ENCODE measurements at places on chromosomes 4 and X. TPM values are rescaled to one million over a fixed set of nuclear protein-coding genes. Genes with fewer than 3 reads are reported as not detected.

GRCh38 chr4:26030260-26030667 lies 116.2 kb downstream of the SMIM20 start:
- peaks cover 28% of the 10 kb centered on the region for H3K4me1 ChIP-seq
- no peak overlapping the region for H3K4me3 ChIP-seq
- DNase-seq = no peak
- H3K36me3 ChIP-seq = no peaks in the 10 kb centered on the region
- no peaks in the 10 kb centered on the region for H3K27me3 ChIP-seq

DNA sequence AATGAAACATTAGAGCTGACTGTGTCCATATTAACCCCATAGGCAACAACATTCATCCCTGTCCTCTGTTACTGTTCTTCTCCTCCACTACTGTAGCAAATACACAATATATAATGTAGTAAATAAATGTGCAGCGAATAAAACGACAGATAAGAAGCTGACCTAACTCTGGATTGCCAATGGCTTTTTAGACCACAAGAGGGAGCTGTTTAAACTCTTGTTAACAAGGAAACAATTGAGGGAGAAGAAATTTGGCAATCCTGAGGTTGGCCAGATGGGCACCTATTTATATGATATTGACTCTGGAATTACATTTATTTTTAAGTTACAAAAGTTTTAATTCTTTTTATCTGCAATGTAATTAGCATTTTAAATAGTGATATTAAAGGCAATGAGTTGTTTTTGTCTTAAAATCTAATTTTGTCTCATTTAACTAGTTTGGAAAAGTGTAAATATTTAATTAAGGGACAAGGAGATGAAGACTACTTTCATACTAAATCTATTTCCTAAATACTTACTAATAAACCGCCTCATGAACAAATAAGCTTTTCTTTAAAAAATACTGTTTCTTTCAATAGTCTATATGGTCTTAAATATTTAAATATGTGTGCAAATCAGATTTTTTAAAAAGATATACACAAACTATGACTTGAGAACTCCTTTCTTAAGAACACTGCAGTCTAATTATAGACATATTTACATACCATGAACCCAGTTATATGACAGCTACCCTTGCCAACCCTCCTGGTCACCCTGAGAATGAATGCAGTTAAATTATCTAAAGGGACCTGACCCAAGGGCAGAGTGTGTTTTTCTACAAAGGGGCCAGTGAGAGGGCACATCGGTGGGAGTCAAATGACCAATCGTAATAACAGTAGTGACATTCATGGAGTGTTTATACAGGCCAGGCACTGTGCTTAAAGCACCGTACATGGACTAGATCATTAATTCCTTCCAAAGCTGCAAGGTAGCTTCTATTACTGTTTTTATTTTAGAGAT lies 52.9 kb upstream of the HPF1 start:
- no peaks in the 10 kb centered on the region for H3K4me1 ChIP-seq
- no peaks in the 10 kb centered on the region for H3K36me3 ChIP-seq
- no peak for DNase-seq
- H3K27me3 ChIP-seq = peaks cover 2% of the 10 kb centered on the region
- no peak overlapping the region for H3K27ac ChIP-seq
- no peak overlapping the region for H3K4me3 ChIP-seq

GRCh38 chr4:58767598-58767997 lies 1657.4 kb upstream of the IGFBP7 start:
- H3K4me1 ChIP-seq = no peaks in the 10 kb centered on the region
- no peaks in the 10 kb centered on the region for H3K36me3 ChIP-seq
- no peaks in the 10 kb centered on the region for H3K27me3 ChIP-seq
- no peak overlapping the region for H3K4me3 ChIP-seq
- H3K27ac ChIP-seq = no peak overlapping the region

TRIML2 gene
- not detected for total RNA-seq

Measured in activated CD4-positive, alpha-beta memory T cell treated with anti-CD3 and anti-CD28 coated beads, Interleukin-2, amount 10 ng/mL, durations not matched to agents 7 days and 5 days (primary cell).